Mesenchymal stem cell (in vitro differentiated cells and primary cell): ENCODE measurements at places on chromosomes 3 and 15.

GRCh38 chr3:127165694-127166485, 27.0 kb upstream of the PRR23E start:
- no peak for DNase-seq
- no peak overlapping the region for H3K27ac ChIP-seq

DNA sequence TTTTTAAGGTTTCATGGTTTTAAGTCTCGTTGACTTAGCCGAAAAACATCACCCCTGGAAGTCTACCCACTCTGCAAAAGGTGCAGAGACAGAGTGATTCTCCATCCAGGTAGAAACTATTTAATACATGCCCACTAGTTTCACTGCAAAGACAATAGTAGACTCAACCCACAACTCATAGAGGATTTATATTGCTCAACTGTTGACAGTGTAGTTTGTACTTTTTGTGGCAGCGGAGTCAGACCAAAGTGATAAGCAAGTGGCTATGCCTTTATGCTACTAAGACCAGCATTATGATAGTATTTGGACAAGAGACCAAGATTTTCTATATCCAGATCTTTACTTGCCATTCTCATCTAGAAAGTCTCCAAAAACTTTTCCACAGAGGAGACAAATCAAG, 98.8 kb upstream of the ZBTB20 start:
- no peak overlapping the region for H3K27ac ChIP-seq
- DNase-seq = peak; percentile 14
- H3K27me3 ChIP-seq = no peaks in the 10 kb centered on the region
- H3K4me1 ChIP-seq = peaks cover 3% of the 10 kb centered on the region
- H3K4me3 ChIP-seq = no peak overlapping the region

GRCh38 chr3:21718161-21718765, 32.7 kb downstream of the ZNF385D start:
- peaks cover 7% of the 10 kb centered on the region for H3K36me3 ChIP-seq
- no peaks in the 10 kb centered on the region for H3K27me3 ChIP-seq
- no peak overlapping the region for H3K4me3 ChIP-seq
- H3K27ac ChIP-seq = peak overlapping the region; percentile 89
- peak; percentile 23 for DNase-seq

GRCh38 chr3:100782906-100783305, 73.6 kb downstream of the TFG start:
- DNase-seq = no peak
- H3K4me3 ChIP-seq = no peak overlapping the region
- H3K27ac ChIP-seq = no peak overlapping the region
- H3K4me1 ChIP-seq = peaks cover 4% of the 10 kb centered on the region
- no peaks in the 10 kb centered on the region for H3K27me3 ChIP-seq

GRCh38 chr15:70633103-70633831, 130.1 kb downstream of the UACA start:
- no peak overlapping the region for H3K4me3 ChIP-seq
- H3K36me3 ChIP-seq = peaks cover 3% of the 10 kb centered on the region
- no peak overlapping the region for H3K27ac ChIP-seq
- peaks cover 17% of the 10 kb centered on the region for H3K4me1 ChIP-seq
- DNase-seq = no peak

DNA sequence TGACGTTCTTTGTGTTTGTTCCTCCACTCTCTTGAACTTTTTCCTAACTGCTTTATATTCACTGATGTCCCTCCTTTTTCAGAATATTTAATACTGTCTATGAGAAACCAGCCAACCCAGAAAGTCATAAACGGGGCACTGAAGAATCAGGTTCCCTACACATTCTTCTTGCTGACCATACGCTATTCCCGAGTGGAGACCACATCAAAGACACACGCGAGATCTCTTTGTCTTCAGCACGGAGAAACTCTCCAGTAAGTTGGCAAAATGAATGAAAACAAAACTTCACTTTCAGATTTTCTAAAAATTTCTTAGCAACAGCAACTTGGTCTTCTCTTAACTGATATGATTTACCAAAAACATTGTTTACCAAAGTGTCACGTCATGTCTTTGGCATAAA, 22.6 kb downstream of the FAM174B start:
- DNase-seq = no peak
- H3K27ac ChIP-seq = no peak overlapping the region
- H3K27me3 ChIP-seq = peaks cover 5% of the 10 kb centered on the region
- no peaks in the 10 kb centered on the region for H3K36me3 ChIP-seq
- H3K4me1 ChIP-seq = peaks cover 1% of the 10 kb centered on the region
